KG1 (cell line): ENCODE measurements at places on chromosomes 1 and 21.

DNA sequence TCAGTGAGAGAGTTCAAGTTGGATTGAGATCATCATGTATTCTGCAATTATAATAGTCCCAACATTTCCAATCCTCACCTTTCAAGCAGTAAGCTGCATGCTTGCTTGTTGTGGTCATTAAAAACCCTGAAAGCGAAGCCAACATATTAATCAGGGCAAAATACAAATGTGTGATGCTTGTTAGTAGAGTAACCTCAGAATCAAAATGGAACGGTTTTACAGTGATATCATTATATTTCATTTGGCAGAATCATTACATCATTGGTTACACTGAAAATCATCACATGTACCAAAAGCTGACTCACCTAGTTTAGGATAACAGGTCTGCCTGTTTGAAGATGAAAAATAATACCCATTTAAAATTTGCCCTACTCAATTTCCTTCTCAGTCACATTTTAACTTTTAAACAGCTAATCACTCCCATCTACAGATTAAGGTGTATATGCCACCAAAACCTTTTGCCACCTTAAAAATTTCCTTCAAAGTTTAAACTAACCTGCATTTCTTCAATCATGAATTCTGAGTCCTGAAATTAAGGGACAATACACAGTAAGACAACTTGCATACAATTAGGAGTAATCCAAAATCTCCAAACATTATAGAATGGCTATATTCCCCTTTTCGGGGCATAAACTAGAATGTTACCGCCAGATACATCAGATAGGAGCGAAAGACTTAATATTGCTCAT is 3.5 kb downstream of the GAS5 start:
- DNase-seq, result no peak

GRCh38 chr1:118717893-118718292 is 270.2 kb downstream of the TBX15 start:
- DNase-seq, result no peak

DNA sequence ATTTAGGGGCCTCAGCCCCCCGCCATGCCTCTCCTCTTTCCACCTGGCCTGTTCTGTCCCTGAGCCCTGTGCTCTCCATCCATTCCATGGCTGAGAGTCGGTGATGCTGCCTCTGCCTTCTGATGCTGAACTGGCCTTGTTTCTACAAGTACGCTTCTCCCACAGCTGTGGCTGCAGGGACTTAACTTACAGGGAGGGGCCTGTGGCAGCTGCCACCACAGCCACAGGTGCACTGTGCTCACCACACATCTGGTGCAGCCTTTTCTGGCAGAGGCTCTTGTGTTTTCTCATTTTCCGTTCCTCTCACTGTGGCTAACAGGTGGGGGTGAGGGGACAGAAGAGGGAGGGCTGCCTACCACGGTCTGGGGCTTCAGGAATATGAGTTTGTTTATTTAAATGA is 4.2 kb downstream of the FMO1 start:
- no peak for DNase-seq

DNA sequence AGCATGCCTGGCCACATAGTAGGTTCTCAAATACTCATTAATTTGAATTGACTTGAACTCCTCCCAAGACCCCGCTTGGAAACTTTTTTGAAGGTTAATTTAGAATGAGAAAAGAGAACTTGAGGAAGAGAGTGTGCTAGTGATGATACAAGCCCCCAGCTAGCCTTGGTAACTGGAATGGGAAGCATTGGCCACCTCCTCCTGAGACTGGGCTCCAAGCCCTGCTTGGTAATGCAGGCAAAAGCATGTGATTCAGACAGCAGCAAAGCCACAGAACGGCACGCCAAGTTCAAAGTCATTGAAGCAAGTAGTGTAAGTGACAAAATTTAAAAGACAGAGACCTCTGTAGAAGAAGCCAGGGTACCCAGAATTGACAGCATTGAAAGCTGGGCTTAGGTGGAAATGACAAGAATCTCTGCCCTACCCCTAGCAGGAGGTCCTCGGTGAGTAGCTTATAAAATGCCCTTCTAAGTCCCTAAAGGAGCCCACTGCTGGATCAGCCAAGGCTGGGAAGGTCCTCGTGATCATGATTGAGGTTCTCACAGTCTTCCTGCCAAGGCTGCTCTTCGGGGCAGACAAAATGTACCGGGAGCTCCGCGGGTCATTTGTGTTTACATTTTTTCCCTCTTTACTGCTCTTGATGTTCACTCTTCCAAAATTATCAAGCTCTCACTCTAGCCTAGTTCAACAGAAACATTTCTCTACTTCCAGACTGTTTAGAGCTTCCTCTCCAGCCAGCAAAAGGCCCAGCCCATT is 99.4 kb downstream of the TSEN15 start:
- no peak for DNase-seq

- no peak for DNase-seq
These were observed 4.4 kb downstream of the TFF2 start for GRCh38 chr21:42346441-42346840.
